NCI-H1694 (cell line): ENCODE measurements at places on chromosomes 5 and 9.

DNA sequence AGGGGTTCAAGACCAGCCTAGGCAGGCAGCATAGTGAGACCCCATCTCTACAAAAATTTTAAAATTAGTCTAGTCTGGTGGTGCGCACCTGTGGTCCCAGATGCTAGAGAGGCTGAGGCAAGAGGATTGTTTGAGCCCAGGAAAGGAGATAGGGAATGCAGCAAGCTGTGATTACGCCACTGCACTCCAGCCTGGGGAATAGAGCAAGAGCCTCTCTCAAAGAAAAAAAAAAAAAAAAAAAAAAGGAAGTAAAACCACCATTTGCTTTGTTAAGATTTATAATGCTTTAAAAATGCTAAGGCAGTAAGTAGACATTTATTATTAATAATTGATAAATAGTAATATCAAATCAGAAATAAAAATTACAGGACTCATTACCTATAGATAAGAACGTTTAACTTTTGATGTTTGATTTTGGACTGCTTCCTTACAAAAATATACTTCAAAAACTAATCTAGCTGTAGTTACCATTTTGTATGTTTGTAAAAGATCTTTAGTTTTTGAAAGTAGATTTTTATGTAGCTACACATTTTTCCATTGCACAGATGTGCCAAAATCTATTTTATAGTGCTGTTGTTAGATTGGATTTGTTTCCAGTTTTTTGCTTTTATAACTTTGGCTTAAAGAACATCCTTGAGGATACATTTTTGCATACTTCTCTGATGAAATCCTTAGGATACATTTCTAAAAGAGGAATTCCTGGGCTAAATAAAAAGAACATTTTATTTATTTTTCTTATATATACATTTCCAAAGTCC is 86.4 kb downstream of the INIP start:
- DNase-seq, result no peak

DNA sequence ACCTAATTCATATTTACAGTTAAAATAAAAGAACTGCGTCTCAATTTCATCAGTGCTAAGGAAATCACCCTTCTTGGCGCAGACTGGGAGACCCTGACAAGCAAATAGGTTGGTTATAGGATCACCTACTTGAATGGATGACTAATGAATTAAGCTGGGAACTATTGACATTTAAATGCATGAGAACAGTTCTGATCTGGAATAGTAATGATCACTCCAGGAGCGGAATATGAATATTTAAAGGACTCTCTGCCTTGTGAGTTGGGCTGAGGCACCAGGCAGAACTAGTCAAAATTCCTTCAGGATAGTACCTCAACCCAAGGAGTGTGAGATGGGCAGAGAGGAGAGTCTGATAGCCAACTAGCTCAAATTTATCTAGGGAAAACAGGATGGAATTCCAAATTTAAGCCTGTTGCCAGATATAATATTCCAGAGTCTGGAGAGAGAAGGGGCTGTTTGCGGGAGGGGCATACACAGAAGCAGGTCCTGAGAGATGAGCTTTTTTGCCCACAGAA is 364.4 kb downstream of the CSNK1G3 start:
- DNase-seq, result no peak

GRCh38 chr5:174798551-174798951 is 74.2 kb downstream of the MSX2 start:
- DNase-seq, result no peak

DNA sequence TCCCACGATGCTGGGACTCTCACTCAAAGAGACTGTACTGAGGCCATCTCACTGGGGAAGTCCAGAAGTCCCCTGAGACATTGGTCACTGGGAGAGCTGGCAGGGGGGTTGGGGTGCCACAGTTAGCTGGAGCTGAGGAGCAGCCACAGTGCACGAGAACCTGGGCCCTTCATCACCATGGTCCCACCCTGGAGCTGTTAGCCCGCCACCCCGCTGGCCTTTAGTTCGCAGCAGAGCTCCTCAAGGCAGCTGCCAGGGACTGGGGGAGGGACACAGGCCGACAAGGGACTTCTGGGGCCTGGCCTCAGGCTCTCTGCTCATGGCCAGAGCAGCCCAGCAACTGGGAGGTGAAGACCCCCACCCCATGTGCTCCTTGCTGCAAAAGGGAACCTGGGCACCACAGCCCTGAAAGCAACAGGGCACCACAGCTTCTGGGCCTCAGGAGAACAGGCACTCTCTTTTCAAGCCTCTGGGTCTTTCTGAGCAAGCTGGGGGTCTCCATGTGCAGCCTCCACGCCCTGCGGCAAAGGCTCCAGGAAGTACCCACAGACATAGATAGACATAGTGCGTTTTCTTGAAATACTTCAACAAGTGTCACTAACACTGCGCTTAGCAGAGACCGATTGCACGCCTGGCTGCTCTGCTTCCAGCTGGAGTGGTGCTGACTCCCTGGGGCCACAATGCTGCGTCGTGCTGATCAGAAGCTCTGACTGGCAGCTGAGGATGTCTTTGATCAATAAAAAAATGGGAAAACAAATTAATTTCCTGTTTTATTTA is 46.0 kb downstream of the VAV2 start:
- no peak for DNase-seq

- DNase-seq, result no peak
Measured at GRCh38 chr9:70415041-70415440, 584 bp upstream of the KLF9 start.

DNA sequence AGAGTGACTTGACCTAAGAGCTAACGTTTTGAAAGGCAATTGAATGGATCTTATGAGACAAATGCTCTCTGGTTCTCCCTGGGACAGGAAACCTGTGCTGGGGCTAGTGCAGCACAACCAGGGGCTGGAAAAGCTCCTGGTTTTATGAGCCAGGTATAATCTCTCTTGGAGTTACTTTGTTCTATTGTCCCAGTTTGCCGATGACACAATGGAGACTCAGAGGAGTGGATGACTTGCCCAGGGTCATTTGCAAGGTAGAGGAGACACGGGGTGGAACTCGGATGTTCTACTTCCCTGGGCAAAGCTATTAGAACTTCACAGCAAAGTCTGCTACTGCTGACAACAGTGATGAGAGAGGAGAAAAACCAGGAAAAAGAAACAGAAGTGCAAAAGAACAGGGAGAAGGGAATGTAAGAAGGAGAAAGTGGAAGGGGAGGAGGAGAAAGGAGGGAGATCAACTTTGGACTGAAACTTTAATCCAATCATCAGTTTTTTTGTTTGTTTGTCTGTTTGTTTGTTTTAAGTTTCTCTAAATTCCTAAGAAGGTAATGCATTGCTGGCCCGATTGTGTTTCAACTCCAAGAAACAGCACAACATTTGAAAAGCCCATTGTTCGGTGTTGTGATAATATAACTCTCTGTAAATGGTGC is 7.4 kb upstream of the GSN start:
- DNase-seq, result no peak

- no peak for DNase-seq
Measured at GRCh38 chr9:133942206-133942975, 49.7 kb downstream of the VAV2 start.
